ENCODE measurements at places on chromosomes 2 and 18. TPM values are rescaled to one million over a fixed set of nuclear protein-coding genes. Genes with fewer than 3 reads are reported as not detected.
A peak's percentile ranks its signal among the peaks of the same experiment; 100 is the strongest.

DOK6 gene
- 9.6 TPM for total RNA-seq

SPHKAP gene
- total RNA-seq = 0.03 TPM

FSIP2 gene
- 1.6 TPM for total RNA-seq

EXOC6B gene
- 37.1 TPM for total RNA-seq

UPP2 gene
- total RNA-seq = not detected

GEN1 gene
- total RNA-seq = 8.6 TPM

MPPE1 gene
- 56.7 TPM for total RNA-seq

XPO1 gene
- 134 TPM for total RNA-seq

SP140 gene
- total RNA-seq = 4.2 TPM

DNA sequence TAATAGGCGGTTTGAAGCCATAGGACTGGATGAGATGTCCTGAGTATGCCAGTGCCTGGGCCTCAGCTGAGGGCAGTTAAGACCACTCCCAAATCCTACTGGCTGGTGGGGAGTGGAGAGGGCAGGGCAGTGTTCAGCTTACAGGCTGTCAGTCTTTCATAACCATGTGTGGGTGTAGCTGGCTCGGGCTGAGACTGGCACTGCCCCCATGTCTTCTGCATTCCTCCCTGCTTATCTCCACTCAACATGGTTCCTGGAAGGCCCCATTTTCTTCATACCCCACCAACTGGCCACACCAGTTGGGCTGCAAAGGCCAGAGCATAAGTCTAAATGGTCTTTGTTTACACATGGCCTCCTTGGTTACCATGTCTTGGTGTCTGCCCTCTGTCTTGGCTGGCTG is 17.2 kb upstream of the IL37 start:
- no peak for DNase-seq

DNA sequence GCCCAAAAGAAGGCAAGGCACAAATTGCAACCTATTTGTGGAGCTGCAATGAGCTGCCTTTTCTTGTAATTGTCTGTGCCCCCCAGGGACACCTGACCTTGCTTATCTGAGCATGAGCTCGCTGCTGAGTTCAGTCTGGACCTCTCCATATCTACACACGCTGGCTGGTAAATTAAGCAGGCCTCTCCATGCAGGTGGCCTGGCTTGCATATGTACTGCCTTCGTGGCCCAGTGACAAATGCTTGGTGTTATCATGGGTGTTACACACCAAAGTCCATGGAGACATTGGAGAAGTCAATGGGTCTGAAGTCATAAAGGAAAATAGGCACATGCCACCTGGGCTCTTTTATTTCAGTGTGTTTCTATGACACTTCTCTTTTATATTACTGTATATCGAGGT is 121.2 kb downstream of the IRS1 start:
- no peak for DNase-seq

DNA sequence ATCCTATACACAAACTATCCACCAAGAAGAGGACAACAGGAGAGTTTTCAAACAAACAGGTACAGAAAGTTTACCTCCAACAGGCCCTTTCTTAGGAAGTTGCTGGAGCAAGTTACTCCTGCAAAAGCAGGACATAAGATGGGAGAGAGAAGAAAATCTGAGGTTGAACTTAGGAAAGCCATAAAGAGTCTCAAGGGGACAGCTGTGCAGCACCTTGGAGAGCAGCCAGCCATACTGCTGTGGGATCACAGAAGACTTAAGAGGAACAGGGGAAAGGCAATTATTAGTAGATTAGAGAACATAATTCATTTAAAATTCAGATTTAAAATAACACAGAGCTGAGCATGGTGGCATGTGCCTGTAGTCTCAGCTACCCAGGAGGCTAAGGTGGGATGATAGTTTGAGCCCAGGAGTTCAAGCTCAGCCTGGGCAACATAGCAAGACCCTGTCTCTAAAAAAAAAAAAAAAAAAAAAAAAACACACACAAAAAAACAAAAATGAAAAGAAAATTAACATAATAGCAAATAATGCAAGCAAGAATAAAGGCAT is 148.1 kb upstream of the SIX3 start:
- no peak for DNase-seq

GRCh38 chr2:229132236-229132635 is 138.9 kb downstream of the PID1 start:
- no peak for DNase-seq

DNA sequence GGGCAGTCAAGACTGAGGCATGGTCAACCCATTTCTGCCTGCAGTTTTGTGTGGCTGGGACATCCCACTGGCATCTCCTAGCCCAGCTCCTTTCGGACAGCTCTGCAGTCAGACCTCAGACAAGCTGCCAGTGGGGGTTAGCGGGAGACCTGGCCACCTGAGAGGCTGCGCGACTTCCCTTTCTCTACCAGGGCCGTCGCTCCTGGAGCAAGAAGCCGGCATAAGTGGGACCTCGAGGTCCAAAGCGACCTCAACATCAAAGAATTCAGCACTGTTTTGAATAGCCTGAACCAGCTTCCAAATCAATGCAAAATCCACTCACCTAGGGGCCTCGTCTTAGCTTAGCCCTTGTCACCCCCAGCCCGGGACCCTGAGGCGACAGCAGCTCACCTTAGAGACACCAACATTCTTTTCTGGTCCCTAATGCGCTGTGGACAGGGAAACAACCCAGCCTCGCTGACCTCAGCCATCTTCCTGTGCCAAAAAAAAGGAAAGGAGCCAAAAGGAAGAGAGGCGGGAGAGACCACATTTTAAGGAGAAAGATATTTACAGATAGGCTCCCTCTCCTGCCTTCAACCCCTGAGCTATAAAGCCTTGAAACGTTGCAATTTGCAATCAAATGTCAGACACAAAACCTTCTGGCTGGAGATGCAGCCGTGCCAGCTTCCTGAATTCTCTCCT is 81.2 kb downstream of the GFPT1 start:
- DNase-seq = no peak

- no peak for DNase-seq
These were observed 11.2 kb upstream of the DAPL1 start for GRCh38 chr2:158783923-158784322.

DNA sequence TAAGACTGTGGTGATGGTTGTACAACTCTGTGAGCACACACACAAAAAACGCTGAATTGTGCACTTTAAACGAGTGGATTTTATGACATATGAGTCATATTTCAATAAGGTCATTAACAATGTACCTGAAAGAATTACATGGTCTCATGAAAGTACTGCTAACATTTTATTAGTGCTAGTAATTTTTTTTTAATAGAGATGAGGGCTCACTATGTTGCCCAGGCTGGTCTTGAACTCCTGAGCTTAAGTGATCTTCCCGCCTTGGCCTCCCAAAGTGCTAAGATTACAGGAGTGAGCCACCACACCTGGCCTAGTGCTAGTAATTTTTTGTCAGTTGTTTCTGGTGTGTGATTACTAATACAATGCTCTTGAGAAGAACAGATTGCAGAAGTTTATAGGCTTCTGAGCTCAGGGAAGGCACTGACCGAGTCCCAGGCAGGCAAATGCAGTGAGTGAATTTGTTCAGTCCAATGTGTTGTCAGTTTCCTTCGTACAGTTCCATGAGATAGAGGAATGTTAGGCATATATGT is 177.0 kb downstream of the TGIF1 start:
- DNase-seq = no peak

- DNase-seq = peak; percentile 55
These were observed 85.2 kb upstream of the NDUFV2 start for GRCh38 chr18:9017167-9017904.

- DNase-seq = no peak
These were observed 211.4 kb downstream of the LDLRAD4 start for GRCh38 chr18:13429884-13430510.

DNA sequence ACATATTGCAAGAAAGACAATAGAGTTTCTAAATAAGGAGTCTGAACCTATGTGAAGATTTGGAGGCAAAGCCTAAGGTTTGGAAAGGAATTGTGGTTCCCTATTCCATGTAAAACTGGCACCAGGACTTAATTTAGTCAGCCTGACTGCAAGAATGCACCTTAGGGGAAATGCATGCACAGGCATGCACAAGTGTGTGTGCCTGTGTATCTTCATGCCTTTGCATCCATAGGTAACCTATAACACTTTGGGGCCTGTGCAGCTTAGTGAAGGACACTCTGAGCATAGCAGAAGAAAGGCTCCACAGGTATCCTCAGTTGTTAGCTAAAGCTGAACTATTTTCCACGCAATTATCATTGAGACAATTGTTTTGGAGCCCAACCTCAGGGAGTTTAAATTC is 73.4 kb downstream of the RPRM start:
- no peak for DNase-seq

DNA sequence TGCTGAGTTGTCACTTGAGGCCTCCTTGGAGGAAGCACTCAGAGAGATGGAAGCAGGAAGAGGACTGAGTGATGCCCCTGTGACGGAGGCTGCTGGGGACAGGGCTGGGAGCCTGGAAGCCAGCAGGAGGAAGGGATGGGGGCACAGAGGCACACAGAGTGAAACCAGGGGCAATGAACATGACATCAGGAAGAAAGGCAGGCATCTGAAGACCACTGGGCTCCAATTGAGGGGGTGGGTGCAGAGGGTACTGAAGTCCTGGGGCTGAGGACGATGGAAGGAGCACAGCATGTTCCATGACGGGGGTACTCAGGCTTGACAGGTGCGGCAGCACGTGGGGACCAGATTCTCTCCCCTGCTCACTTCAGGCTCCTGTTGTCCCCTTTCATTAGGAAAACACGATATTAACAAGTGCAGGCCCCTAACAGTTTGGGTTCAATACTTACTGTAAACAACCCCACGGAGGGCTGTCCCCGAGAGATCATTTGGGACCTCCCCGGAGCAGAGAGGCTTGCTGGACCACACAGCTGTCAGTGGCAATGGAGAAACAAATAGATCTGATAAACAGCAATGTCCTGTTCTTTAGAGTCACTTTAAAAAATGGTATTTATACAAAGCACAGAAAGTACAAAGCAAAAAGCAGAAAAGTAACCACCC is 8.7 kb downstream of the INPP5D start:
- no peak for DNase-seq

DNA sequence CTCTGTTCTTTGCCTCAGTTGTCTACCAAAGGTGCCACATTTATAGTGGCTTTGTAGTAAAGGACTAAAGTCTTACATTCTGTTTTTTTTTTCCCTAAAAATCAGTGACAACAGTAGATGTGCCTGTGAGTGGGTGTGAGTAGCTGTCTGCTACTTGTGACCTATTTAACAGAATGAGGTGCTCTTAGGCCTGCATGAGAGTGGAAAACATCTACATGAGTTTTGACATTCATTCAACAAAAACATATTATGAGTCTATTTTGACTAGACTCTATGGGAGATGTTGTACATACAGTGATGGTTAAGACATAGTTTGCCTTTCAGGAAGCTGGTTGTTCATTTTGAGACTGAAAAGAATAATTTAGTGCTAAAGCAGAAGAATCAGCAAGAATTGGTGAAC is 36.7 kb downstream of the IL1R2 start:
- no peak for DNase-seq

DNA sequence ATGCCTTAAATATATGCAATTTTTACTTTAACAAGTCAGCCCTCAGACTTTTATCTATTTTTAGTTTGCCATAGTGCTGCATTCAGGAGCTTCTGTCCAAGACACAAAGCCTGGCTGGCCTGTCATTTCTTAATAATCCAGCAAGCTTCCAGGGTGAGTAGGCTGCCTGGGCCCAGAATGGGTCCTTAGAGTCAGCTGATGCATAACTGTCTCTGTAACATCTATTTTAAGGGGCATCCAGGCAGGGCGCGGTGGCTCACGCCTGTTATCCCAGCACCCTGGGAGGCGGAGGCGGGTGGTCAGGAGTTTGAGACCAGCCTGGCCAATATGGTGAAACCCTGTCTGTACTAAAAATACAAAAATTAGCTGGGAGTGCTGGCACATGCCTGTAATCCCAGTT is 11.8 kb upstream of the GNLY start:
- DNase-seq = no peak

Data from mucosa of gallbladder (tissue), 1 donor.